Iris pigment epithelial cell (primary cell): ENCODE measurements at places on chromosomes 5 and 9.

DNA sequence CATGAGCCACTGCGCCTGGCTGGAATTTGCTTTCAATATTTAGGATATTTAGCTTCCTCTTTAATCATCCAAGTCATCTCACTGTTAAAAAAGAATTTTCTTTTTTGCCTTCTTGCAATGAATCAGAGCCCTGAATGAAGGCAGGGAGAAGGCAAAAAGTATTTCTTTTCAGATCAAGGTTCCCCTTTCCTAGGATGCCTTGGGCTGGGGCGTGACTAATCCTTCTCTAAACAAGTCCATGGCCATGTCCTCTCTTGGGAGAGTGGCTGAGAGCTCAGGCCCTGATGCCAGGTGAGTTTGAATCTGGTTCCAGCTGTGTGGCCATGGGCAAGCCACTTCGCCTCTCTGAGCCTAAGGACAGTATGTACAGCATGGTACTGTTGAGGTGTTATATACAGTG, 84.8 kb upstream of the NEURL1B start:
- peak; percentile 6 for DNase-seq

GRCh38 chr5:94228791-94229190, 389.6 kb downstream of the KIAA0825 start:
- no peak for DNase-seq

DNA sequence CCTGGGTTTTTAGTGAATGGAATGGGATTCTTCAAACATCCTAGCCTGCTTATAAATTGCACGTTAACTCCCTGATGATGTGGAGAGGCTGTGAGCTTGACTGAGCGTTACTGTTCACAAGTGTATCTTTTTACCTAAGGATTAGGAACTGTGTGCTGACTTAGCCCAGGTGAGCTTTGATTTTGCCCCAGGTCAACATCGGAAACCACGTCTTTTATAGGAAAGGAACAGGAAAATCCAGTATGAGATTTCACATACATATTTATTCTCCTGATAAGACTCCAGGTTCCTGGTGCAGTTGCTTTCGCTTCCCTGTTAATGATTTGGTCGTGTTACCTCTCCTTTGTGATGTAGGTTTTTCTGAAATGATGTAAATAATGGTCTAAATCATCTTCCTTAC, 103.2 kb upstream of the BASP1 start:
- no peak for DNase-seq

DNA sequence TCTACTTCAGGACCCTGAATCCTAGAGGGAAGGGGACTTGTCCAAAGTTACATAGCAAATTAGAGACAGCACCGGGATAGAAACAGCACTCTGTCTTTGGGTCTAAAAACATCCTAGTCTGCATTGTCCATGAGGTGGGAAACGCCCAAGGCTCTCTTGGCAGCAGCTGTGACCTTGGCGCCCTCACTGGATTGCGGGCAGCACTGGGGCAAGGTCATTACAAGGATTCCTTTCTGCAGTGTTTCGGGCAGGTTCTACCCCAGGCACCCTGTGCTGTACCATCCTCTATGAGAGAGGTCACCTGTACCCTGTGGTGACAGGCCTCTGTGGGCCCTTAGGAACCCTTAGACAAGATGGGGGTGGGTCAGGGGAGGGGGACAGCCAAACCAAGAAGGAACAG, 8.6 kb downstream of the CD74 start:
- no peak for DNase-seq

- DNase-seq = no peak
Observed at GRCh38 chr5:54969856-54970828, 15.3 kb downstream of the ESM1 start.

GRCh38 chr5:38424148-38425060, 132.0 kb downstream of the LIFR start:
- DNase-seq = no peak

GRCh38 chr5:14597080-14597479, 15.5 kb downstream of the OTULINL start:
- DNase-seq = no peak

GRCh38 chr9:78130853-78131252, 99.2 kb upstream of the GNAQ start:
- no peak for DNase-seq

DNA sequence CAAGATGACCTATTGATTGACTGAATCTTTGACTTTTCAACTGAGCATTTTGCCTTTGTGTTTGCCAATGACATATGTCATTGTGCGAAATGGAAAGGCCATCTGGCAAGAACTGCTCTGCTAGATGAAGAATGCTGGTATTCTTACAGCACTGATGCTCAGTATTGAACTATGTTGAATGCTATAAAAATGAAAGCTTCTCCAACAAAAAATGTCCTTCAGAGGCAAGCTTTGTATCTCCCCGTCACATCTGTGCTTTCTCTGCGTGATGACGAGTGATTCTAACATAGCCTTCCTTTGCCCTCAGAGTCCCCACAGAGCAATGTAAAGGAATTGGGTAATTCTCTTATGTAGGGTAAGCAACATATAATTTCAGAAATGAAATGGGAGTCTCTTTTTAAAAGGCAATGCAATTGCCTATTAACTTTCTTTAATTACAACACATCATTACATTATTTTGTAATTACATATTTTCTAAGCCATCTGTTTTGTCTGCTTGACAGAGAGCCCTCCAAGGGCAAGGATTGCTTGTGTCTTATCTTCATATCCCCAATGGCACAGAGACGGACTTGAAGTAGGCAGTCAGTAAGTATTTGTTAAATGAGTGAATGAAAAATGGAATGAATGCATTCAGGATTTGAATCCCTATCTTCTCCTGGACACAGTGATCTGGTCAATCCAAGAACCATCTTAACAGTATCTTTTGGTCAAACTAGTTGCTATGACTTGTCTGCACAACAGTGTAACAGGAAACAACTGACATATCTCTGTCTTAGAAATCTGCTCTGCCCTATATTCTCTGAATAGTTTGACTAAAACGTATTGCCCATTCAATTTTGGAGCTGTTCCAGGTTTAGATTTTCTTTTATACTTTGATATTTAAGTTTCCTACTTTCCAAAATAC, 46.1 kb downstream of the ENC1 start:
- peak; percentile 81 for DNase-seq

DNA sequence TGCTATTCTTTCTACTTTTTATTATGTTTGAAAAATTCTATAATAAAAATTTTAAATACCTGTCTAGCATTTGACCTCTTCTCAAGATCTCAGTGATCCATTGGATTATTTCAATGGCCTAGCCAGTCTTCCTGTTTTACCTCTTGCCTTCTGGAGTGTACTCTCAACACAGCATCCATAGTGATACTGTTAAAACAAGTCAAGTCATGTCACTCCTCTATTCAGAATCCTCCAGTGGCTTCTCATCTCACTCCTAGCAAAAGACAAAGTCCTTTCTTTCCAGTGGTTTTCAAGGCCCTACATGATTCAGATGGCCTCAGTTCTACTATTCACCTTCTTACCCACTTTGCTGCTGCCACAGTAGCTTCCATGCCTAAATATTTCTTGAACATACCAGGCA, 1.8 kb downstream of the MARVELD2 start:
- DNase-seq = no peak
